ENCODE measurements at places on chromosomes 2 and 18.
A peak's percentile ranks its signal among the peaks of the same experiment; 100 is the strongest.

- DNase-seq, result no peak
These were observed 147.7 kb upstream of the SP5 start for GRCh38 chr2:170567429-170567828.

DNA sequence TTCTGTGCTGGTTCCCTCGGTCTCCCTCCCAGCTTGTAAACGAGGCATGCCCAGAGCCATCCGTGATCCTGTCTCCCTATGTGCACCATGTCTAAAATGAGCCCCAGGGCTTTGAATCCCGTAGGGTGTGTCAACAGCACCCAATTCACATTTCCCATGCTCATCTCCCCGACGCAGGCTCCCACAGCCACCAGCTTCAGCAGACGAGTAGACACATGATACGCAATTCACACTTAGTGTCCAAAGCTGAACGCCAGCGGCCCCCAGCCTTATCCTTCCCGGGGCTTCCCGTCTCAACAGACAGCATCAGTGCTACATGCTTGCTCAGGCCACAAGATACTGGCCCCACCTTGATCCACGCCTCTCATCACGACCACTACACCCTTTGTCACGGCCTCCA lies 88.1 kb downstream of the EIPR1 start:
- DNase-seq, result no peak

GRCh38 chr2:60213865-60214625 lies 339.4 kb downstream of the BCL11A start:
- no peak for DNase-seq

- no peak for DNase-seq
These were observed 889.3 kb upstream of the CELF4 start for GRCh38 chr18:38454764-38455469.

DNA sequence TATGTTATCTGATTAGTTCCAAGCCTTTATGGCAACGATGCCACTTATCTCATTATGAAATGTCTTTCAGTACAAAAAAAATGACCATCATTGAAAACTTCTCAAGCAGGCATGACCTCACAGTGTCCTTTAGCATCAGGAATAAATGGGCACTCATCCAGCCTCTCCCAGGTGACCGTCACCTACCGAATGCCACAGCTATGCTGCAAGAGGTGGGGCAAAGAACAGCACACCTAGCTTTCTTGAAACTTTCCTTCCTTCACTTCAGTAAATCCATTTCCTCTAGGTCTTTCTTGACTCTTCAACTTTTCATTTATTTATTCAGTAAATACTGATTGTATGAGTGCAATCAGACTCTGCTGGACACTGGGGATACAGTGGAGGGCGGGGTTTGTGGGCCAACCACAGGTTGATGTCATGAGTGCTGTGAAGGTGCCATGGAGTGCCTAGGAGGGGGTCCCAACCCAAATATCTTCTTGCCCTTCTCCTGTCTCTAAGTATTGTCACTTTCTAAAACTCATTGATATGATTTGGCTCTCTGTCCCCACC lies 54.3 kb upstream of the HK2 start:
- DNase-seq, result no peak

GRCh38 chr2:44826601-44827000 lies 114.9 kb upstream of the SIX3 start:
- DNase-seq, result no peak

- DNase-seq, result no peak
These were observed 8.9 kb downstream of the EDAR start for GRCh38 chr2:108980076-108980475.

GRCh38 chr18:78822171-78822948 lies 157.3 kb upstream of the SALL3 start:
- DNase-seq, result no peak

DNA sequence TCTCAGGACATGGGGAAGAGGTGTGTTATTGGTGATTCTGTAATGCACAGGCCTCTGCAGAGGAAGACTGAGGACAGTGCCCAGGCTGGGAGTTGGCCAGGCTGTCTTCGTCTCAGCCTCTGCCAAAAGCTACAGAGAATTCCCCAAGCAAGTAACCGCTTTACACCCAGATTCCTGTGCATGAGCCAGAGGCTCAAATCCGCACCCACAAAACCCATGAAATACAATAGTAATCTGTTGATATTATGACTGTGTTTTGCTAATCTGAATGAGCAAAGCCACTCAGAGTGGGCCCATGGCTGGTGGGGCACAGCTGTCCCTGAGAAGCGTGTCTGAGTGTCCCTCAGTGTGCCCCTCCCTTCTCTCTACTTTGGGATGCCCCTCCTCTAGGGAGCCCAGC lies 149.5 kb upstream of the PXDN start:
- no peak for DNase-seq

DNA sequence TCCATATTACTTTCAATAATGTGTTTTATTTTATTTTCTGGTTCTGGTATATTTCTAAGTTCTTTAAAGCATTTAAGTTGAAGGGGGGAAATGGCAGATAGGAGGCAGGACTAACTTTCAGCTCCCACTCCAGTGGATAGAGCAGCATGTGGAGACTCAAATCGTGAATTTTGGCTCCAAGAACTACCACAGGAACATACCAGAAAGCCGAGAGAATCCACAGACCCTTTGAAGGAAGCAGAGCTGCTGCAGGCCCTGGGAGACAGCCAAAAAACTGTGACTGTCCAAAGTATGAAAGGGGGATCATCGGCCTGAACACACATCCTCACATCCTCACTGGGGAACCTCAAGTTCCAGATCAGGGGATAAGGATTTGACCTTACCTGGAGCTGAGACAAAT lies 207.6 kb upstream of the VWC2L start:
- no peak for DNase-seq

DNA sequence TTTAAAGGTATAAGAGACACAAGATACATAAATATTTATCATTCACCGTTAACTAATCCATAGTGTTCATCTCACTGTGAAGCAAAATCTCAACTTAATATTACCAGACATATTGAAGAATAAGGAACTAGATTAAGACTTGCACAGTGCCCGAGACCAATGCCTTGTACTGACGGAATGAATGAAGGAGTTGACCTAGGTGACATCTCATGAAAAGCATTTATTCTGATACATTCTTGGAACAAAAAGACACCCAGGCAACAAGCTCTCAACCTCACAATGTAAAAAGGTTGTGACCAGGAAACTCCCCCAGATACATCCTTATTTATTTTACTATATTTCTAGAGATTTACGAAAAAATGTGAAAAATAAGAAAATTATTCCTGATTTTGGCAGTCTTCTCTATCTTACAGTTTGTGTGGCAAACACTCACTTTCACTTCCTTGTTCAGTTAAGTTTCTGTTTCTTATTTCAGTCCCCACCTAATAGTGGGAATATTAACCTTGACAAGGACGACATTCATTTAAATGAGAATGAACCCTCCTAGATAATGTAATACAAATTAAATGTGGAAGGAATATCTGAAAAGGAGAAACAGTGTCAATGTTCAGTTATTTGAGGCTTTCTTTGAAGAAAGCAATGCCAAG lies 28.4 kb downstream of the M1AP start:
- no peak for DNase-seq

GRCh38 chr2:123596621-123597020 lies 428.5 kb upstream of the CNTNAP5 start:
- DNase-seq, result no peak

- DNase-seq, result no peak
These were observed 207.6 kb downstream of the PLCL1 start for GRCh38 chr2:198012025-198012424.

DNA sequence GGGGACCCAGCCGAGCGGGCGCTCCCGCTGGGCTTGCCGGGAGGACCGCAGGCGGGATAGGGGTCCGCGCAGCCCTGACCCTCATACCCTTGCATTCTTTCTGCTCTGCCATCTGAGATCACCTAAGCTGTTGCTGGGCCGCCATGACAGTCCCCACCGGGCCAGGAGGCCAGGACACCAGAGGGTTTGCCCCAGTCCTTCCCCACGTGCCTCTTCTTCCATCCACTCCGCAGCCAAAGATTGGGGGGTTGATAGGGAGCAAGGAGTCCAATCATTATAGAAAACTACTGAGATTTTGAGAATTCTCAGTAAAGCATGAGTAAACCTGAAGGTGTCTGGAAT lies 453 bp upstream of the GRB14 start:
- DNase-seq, result no peak

GRCh38 chr18:43129946-43130524 lies 14.6 kb upstream of the RIT2 start:
- no peak for DNase-seq

DNA sequence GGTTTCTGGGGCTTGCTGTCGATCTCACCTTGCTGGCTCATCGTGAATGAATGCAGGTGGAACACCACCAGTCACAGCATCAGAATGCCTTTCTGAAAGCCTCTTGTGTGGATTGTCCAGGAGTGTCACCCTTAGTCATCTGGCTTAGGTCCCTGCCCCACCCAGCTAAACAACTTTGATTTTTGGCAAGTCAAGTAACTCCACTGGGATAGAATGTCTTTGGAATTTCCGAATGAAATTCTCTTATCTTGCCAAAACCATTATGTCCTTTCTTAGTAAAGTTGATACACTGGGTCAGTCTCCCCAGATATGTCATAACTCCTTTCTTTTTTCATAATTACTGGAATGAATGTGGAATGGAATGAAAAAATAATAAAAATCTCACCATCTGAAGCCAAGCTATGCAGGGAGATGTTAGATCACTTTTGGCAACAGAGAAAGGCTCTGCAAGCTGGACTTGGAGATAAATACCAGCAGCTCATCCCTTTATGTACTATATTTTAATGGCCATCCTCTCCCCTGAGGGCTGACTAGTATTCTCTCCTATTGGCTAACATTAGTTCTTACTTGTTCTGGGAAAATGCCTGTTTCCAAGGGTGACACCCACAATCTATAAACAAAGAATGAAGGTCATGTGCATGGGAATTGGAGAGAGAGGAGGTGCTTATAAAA lies 35.4 kb downstream of the INSIG2 start:
- no peak for DNase-seq

DNA sequence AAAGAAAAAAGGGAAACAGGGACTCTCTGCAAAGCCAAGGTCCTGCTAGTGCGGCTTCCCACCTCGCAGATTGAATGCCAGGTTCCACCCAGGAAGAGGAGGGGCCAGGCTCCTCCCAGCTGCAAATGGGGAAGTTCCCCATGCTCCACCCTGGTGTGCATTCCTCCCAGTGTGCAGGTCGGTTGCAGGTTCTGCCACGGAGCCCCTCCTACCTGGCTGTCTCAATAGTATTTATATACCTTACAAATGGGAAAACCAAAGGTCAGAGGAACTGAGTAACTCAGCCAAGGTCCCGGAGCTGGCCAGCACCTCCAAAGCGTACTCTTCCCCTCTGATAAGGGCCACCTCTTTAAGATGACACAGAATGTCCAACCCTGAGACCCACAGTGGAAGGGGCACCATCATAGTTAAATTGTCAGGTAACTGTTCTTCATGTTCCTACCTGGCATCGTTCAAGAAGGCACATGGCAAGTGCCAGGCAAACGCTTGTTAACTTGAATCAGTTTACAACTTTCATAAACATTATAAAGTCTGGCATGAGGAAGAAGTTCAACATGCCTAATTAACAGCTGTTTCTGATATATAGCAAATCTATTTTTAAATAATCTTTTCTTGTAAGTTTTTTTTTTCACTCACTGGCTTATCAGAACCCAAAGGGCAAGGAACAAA lies 35.5 kb downstream of the POU3F3 start:
- no peak for DNase-seq

- no peak for DNase-seq
These were observed 323.1 kb upstream of the TNP1 start for GRCh38 chr2:217182926-217183325.

- DNase-seq, result no peak
These were observed 99.7 kb downstream of the ICA1L start for GRCh38 chr2:202771741-202772460.

GRCh38 chr2:136858656-136859055 lies 93.3 kb downstream of the THSD7B start:
- no peak for DNase-seq

DNA sequence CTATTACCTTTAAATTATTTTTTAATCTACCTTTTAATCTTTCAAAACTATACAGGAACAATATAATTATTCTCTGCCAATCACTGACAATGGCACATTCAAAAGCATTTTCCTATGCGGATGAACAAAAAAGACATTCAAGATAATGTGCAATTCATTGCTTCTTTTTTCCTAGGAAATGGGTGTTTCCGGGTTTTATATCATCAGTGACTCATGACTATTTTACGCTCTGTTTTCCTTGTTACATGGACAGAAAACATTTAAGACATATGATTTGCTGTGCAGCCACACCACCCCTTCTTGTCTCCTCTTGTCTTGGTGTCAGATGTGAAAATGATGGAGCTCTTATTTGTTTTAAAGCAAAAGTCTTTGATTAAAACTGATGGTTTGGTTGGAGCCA lies 184.7 kb upstream of the LINC00305 start:
- no peak for DNase-seq

GRCh38 chr2:151973901-151974199 lies 125.0 kb downstream of the CACNB4 start:
- peak; percentile 5 for DNase-seq

DNA sequence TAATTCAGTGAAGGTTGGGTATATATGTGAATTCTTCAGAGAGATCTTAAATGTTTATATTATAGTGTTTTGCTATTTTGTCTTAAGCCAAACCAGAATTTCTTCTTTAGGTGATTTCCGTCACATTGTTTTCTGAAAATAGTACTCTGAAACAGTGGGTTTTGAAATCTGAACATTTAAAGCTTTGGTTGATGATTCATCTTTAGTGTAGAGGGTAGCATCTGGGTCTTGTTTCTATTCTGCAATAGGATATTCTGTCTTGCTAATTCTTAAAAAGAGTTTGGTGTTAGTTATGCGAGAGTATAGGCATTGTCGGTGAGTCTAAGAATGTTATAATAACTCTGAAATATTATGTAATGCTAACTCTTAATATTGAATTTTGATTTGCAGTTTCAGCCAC lies 69.6 kb upstream of the FAM237A start:
- no peak for DNase-seq

- no peak for DNase-seq
These were observed 181.2 kb downstream of the THADA start for GRCh38 chr2:43414586-43415135.

DNA sequence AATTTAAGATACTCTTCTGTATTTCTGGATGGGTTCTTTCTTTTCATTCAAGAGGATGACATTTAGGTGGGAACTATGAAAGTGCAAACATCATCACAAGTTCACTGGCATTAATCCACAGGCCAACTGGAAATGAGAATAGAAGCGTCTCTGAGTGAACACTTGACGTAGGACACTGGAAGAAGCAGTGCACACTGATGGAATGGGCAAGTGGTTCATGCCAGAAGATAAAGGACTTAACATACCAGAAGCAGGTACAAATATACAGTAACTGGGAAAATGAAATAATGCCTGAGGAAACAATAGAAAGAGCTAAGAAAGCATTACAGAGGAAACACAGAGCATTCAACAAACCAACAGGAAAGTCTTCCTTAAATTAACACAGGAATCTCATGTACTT lies 120.9 kb upstream of the CCDC195 start:
- DNase-seq, result no peak

GRCh38 chr18:3380384-3380961 lies 69.5 kb upstream of the TGIF1 start:
- DNase-seq, result no peak

DNA sequence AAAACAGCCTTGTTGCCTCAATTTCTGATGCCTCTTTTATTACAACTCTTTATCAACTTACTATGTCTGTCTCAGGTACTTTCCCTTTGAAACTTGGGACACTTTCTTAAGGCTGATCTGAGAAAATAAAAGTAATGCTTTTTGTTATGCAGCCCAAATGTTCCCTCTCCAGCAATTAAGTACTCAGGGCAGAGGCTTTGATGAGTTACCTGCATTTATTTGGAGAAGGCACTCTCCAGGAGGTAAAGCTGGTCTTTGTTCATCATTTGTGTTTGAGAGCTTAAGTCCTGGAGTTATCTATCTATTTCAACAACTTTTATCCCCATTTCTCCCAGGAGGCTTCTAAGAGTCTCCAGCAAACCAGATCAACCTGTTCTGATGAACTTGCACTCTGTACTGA lies 259.2 kb downstream of the ASXL3 start:
- no peak for DNase-seq

Measured in non-pigmented ciliary epithelial cell (primary cell).